GM12891 (cell line): ENCODE measurements at places on chromosomes 3 and 15.

- no peak for DNase-seq
Measured at GRCh38 chr3:42189001-42189460, 77.0 kb downstream of the CCK start.

DNA sequence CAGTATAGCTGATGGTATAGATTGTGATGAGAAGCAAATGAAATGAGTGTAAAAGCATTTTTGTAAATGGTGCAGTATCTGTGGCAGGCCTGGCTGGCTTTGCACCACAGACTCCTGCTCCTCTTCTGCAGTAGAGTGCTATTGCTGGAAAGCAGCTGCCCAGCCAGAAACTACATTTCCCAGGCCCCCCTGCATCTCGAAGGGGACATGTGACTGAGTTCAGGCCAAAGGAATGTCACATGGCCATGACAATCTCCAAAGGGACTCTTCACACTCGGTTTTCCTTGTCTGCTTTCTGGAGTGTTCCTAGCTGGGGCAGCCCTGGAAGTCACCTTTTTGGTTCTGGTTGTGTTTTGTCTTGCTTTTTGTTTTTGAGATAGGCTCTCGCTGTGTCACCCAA is 277.1 kb downstream of the SUCLG2 start:
- no peak for DNase-seq

DNA sequence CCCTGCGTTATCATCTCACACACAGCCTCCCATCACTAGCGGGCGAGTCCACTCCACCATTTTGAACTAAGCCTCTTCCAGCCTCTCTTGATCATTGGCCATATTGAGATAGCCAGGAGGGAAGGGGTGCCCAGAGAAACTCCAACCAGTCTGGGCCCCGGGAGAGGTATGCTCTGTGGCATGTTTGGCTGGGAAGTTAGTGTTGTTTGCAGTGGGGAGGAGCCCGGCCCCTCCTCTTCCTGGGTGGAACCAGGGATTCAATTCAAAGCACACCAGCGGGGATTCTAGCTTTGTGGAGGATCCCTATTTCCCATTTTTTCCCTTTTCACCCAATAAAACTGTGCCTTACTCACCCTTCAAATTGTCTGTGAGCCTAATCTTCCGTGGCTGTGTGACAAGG is 71.8 kb downstream of the GBE1 start:
- no peak for DNase-seq

- DNase-seq, result no peak
Measured at GRCh38 chr3:127151992-127152650, 40.8 kb upstream of the PRR23E start.

DNA sequence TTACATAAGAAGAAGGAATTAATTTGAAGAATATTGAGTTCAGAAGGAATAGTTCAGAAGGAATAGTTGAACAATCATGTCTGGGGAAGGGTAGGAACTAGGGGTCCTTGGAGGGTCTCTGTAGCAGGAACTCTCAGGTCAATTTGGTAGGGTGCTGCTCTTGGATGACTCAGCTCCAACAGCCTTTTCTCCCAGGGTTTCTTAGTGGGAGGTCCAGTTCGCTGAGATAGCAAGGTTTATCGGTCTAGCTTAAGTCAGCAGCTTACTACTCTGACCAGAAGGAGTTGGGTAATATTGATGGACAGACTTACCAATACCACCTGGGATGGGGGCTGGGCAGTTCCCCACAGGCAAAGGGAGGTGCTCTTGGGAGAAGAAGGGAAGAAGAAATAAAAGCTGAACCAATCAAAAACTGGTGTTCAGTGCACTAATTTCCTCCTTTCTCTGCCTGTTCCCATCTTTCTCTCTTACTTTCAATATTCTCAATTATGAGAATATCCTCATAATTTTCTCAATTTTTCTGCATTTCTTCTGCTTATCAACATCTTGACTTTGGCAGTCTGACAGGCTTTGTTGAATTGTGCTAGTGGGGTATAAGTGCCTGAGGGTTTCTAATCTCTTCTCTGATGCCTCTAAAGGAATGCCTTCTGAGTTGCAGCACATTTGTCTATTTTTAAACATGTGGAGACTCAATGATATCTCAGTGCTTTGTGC is 14.4 kb upstream of the MITF start:
- DNase-seq, result no peak

GRCh38 chr3:68328049-68328448 is 604.3 kb downstream of the TAFA4 start:
- DNase-seq, result no peak

DNA sequence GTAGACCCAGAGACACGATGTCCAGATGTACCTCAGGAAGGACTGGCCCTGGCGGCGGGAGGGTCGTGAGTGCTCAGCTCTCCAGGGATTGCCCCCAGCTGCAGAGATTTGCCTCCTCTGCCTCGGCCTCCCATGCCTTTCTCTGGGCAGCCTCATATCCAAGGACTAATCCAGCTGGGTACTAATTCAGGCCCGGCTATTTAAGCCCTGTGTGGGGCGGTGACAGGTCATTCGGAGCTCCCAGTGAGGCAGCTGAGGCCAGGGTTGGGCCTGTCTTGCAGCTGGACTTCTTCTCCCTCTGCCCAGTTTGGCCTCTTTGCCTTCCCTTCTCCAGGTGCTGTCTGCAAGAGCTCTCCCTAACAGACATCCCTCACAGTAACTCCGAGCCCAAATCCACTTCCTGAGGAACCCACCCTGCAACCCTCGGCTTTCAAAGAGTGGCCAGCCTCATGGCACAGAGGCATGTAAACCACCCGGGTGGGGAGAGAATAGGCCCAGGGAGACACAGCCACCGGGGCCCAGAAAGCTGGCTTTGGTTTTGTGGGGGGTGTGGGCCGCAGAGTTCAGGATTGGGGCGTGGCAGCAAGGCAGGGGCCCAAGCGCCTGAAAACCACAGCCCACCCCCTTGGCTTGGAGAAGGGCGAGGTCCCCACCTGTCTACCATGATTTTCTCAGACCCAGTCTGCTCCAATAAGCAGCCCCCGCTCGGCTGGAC is 85.8 kb downstream of the PPCDC start:
- DNase-seq, result no peak

GRCh38 chr15:64634027-64634426 is 141.4 kb downstream of the RBPMS2 start:
- DNase-seq, result no peak

- DNase-seq, result no peak
Measured at GRCh38 chr15:73792415-73792814, 39.3 kb upstream of the INSYN1 start.

DNA sequence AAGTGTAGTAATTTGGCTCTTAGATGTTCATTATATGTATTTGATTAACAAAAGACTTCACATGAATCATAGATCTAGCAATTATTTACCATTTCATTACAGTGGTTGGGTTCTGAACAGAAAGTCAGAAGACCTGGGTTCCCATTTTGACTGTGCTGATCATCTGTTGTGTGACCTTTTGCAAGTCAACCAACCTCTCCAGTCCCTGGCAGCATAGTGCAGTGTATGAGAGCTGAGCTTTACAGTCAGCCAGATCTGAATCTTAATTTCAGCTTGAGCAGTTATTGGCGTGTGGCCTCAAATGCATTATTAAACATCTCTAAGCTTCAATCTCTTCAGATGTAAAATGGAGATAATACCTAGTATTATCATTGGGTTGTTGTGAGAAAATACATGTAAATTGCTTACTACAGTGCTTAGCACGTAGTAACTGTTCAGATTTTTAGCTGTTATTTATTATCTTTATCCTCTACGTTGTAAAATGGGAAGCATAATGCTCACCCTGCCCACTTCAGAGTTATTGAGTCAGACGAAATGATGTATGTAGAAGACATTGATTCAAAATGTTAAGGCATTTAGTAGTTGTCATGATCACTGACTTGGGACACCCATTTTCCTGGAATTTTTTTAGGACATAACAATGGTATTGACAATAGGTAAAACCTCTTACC is 104.0 kb downstream of the KLHL25 start:
- DNase-seq, result no peak
